ENCODE measurements at places on chromosomes 7 and 10.

GRCh38 chr7:134732728-134733127 is 46.7 kb upstream of the CALD1 start:
- DNase-seq, result no peak

DNA sequence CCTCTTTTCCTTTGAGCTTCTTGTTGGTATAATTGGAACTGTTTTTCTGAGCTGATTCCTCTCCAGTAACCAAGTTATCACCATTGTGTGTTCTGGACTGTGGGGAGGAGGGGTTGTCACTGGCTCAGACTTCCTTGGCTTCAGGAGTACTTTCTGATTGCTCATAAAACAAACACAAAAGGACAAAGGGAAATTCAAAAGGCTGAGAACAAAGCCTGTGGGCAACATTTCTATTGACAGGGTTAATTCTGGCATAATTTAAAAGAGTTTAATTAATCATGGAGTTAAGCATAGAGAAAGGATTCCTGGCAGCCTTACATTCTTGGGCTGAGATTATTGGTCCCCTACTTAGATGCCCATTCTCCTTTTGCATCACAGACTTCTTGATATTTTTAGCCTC is 222.9 kb upstream of the KMT2E start:
- DNase-seq, result no peak

DNA sequence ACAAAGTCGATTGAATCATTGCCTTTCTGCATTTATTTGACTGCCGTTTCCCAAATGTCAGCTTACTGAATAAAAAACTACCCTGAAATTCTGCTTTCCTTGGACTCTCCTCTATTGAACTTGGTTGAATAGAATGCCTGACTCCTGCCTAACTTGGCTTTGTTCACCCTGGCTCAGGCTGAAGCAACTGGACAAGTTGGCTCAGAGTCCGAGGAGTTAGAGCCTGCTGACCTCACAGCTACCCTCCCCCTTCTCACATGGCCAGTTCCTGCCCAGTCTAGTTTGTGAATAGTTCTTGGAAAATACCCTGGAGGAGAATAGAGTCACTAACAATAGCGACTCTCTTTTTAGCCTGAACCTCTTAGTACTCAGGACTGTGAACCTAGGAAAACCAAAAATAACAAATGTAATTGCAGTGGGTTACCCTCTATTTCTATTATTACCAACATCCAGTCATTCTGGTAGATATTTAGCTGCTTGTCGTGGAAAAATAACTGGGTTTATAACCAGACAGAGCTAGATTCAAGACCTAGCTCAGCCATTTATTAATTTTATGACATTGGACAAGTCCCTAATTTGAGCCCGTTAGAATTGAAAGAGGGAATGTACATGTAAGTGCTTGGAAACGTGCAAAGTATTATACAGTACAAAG is 17.3 kb upstream of the NRBF2 start:
- DNase-seq, result peak; percentile 88

DNA sequence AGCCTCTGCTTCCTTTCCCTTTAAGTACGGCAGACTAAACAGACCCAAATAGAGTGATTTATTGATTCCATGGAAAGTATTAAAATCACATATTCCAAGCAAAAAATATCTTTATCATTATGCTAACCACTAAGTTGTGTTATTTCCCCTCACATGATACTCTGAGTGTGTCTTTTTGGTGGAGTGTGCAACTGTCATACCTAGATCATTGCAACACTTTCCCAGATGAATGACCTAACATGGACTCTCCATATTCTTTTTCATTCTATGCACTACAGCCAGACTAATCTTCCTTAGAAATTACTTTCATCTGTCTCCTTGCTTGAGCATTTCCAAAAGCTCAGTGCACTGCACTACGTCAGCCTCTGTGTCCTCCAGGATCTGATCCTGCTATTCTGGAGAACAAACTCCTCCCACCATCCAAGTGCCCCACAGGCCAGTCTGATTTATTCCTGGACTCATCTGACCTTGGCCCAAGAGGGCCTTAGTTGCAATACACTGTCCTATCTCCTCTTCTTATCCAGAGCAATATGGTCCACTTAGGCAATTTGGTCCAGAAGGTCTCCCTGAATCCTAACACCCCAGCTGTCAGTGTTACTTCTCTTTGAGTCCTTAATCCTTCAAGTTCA is 263.3 kb upstream of the KLF6 start:
- DNase-seq, result no peak

DNA sequence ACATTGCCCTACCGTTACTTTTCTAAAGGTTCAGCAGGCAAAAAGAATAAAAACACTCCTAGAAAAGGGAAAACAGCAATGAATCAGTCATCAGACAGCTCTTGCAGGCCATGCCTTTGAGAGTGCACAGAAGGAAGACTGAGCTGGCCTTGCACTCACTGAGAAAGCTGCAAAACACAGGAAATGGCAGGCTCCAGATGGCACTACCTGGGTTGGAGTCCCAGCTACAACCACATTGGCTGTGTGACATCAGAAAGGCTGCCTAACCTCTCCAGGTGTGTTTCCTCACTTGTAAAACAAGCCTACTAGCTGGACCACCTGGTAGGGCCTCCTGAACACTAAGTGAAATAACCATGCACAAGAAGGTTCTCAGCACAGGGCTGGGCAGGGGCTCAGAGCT is 113.7 kb downstream of the SFMBT2 start:
- DNase-seq, result no peak

DNA sequence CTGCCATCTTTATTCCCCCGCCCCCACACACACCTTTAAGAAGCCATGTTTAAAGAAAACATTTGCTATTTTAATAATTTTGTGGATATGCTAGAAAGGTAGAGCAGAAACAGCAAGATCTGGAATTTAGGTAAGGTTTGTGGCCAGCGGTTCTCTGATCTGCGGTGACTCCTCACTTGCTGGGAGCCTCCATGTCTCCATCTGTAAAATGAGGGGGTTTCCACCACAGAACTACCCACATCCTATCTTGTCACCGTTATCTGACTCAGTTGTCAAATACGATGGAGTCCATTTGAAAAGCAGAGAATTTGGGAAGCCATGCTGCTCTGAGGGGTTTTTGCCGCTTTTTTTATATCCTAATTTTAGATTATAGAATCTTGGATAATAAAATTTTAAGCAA is 23.3 kb downstream of the MACC1 start:
- no peak for DNase-seq

- DNase-seq, result no peak
Observed at GRCh38 chr10:131127610-131128009, 183.9 kb downstream of the TCERG1L start.

DNA sequence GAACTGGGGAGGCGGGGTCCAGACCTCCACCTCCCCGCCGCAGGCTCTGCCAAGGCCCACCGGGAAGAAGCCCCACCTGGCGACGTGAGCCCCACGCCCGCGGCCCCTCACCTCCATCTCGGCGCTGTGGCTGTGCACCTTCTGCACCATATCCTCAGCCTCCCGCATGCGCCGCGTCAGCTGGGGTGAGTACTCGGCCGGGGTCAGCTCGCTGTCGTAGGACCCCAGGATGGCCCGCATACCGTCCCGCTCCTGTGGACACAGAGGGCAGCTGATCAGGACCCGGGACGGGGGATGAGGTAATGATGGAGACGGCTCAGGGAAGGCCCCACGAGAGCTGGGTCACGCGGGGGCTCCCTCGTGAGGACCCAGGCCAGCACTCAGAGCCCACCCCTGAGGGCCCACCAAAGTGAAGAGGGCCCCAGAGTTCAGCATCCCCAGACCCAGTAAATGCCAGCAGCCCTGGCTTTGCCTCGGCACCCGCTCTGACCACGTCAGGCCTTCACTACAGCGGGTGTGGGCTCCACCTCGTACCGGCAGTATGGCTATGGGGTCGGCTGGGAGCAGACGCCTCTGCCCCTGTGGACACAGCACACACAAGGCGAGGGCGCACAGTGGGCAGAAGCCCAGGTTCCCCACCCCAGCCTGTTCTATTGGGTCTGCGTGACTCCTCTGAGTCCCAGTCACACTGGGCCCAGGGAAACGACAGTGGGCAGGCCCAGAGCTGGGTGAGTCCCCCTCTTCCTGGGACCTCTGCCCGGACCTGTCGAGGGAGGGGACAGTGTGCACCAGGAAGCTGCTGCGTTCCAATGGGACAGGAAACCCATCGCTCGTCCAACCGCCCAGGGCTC is 218.1 kb downstream of the MAD1L1 start:
- DNase-seq, result no peak

- peak; percentile 66 for DNase-seq
Observed at GRCh38 chr10:128150045-128150493, 23.8 kb upstream of the MKI67 start.

- peak; percentile 85 for DNase-seq
Observed at GRCh38 chr10:44978570-44979280, at the start of gene DEPP1. TSS of gene DEPP1 (minus strand) at chr10:44978809. CDS start at chr10:44978030, 779 bp downstream.

DNA sequence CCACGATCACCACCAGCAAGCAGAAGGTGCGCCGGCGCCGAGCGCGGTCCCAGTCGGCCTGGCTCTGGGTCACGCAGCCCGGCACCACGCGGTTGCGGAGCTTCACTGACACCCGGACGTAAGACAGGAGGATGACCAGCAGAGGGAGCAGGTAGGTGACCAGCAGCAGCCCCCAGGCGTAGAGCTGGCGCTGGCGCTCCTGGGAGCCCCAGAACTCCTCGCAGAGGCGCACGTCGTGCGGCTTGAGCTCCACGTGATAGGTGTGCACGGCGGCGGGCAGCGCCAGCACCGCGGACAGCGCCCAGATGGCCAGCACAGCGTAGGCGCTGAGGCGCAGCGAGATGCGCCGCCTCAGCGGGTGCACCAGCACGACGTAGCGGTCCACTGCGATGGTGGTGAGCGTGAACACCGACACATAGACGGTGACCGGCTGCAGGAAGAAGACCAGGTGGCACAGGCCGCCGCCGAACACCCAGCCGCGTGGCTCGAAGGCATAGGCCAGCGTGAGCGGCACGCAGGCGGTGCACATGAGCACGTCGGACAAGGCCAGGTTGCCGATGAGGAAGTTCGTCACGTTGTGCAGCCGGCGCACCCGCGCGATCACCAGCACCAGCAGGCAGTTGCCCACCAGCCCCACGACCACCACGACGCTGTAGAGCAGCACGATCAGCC is 920 bp downstream of the PRLHR start:
- DNase-seq, result no peak

- no peak for DNase-seq
Observed at GRCh38 chr10:131429141-131429540, 117.6 kb upstream of the TCERG1L start.

GRCh38 chr7:28672397-28672797 is 260.1 kb downstream of the CREB5 start:
- no peak for DNase-seq

- no peak for DNase-seq
Observed at GRCh38 chr10:127458016-127458810, 90.9 kb upstream of the NPS start.

- peak; percentile 32 for DNase-seq
Observed at GRCh38 chr10:28566458-28567015, 33.6 kb downstream of the WAC start.

GRCh38 chr7:107111196-107111595 is 57.6 kb upstream of the HBP1 start:
- no peak for DNase-seq

DNA sequence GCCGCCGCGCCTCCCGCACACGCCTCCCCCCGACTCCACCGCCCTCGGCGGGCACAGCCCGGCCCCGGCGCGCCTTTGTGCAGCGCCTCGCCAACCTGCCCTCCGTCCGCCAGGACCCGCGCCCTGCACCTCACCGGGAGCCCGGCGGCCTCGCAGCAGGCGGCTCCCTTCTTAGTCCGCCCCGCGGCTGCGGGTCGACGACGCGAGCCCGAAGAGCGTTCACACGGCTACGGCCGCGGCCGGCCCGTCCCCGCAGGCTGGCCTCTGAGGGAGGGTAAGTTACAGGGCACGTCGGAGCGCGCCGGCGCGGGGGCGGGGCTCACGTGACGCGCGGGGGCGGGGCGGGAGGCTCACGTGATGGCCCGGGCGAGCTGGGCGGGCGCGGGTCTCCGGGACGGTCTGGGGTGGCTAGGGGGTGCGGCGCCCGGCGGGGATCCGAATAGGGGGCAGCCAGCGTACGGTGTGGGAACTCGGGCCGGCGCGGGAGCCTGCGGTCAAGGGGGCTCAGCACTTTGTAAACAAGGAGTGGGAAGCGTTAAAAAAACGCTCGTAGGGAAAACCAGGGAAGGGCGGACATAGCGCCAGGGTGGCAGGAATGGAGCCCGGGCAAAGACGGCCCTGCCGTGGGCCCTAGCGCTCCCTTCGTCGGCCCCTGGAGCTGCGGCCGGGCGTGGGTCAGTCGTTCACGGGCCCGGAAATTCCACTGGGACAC is at the start of gene ARHGAP12:
Gene ARHGAP12 (minus strand): TSS at position 283 of the 712 bp plus-strand sequence. CDS start 19,976 bp downstream, outside the sequence.
- DNase-seq, result peak; percentile 84

GRCh38 chr10:1517684-1518083 is 219.6 kb downstream of the ADARB2 start:
- no peak for DNase-seq

GRCh38 chr7:111063166-111063565 is 27.8 kb upstream of the LRRN3 start:
- no peak for DNase-seq

- DNase-seq, result no peak
Observed at GRCh38 chr7:36863901-36864701, 139.8 kb upstream of the AOAH start.

GRCh38 chr7:81256991-81257390 is 338.1 kb upstream of the SEMA3C start:
- DNase-seq, result no peak
